ENCODE measurements at places on chromosomes 2 and 18. TPM values are rescaled to one million over a fixed set of nuclear protein-coding genes. Genes with fewer than 3 reads are reported as not detected.

DNA sequence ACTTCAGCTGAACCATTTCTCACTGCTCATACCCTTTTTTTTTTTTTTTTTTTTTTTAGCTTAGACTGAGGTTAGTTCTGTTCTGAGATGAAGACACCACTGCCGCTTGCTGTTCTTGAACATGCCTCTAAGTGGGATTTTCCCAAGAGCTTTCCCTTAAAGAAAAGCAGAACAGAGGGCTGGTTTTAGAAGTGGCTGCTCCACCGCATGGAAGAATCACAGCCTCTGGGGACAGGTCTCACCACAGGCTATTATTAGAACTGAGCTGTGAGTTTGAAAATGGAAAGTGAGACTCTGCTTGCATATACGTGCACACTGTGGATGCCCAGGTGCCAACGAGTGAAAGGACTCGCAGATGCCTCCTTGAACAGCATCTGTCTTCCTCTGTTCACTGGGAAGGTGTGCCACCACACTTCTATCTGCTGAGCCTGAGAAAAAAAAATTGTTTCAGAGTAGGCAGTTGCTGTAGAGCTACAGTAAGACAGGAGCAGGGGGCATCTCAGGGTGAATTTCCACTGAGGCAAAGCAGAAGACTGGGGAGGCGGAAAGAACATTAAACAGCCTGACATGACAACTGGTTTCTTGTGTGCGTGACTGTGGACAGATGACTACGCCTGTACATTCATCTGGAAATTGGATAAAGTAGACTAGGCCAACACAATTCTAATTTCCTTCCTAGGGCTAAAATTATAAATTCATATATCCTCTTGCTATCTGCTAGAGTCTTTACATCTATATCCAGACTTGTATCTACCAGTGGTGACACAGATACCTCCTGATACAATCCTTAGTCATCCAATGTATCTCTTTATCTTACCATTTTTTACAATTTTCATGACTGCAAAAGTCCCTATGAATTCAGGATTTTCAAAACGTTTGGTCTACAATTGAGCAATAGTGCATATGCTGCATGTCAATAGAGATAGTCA lies 1045.7 kb upstream of the CELF4 start:
- DNase-seq = peak; percentile 3

Gene TFCP2L1
- 0.85 TPM for total RNA-seq

DNA sequence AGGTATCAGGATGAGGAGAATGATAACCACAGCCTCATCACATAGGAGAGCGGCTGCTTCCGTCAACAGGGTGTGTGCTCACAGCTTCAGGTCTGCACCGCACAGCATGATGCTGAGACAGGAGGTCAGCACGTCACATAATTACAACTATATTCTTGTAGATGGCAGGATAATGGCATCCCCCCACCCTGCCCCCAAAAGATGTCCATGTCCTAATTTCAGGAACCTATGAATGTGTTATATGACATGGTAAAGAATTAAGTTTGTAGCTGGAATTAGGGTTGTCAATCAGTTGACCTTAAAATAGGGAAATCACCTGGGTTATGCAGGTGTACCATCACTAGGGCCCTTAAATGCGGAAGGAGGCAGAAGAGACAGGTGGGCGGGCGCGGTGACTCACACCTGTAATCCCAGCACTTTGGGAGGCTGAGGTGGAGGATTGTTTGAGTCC lies 73.9 kb downstream of the ARL4C start:
- peak; percentile 59 for DNase-seq

DNA sequence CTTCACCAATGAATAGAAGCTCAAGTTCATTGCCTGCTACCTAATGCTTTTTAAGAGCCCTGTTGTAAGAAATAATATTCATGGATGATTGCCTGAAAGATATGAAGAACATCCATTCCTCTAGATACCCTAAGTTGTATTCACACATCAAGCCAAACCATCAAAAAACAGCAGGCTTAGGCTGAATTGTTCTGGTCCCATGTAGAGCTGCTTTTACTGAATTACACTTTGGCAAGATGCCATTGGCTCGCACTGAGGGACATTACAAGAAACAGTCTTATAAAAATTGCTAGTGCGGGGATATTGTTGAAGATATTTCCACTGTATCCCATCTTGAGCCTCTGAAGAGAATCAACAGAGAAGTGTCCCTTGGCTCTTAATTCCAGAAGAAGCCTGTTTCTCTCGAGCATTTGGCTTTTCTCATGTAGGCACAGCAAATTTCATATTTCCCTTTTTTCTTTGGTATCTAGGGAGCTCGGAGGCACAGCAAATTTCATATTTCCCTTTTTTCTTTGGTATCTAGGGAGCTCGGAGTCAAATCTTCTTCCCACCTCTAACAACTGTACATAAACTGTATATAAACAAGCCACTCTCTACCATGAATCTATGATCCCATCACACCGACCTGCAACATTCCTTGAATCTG lies 107.5 kb downstream of the COLEC12 start:
- no peak for DNase-seq

- no peak for DNase-seq
Observed at GRCh38 chr2:47903781-47904490, 2.4 kb downstream of the FBXO11 start.

Gene METTL4
- total RNA-seq = 10.6 TPM

GRCh38 chr2:64218137-64218802 lies 74.0 kb upstream of the PELI1 start:
- no peak for DNase-seq

Gene DNAJC5G
- not detected for total RNA-seq

GRCh38 chr2:227817336-227817735 lies 3.7 kb downstream of the CCL20 start:
- no peak for DNase-seq

Gene RGPD3
- total RNA-seq = 0.32 TPM

DNA sequence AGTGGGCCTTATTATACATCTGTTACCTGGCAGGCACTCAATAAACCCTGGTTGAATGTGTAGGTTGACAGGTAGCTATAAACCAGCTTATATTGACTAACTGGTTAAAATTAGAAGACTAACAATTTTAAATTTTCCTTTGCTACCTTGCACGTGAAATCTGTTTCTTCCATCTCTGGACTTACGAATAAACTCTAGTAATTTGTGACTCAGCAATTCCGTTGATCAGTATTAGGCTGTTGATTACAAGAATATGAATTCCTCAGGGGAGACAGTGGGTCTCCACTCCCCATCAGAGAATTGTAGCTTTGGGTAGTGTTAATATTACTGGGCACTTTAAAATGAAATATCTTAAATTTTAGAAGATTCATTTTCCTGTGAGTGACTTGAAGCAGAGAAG lies 137.8 kb upstream of the SP5 start:
- DNase-seq = no peak

- no peak for DNase-seq
Observed at GRCh38 chr2:71471276-71471675, 17.9 kb downstream of the DYSF start.

Gene POTEJ
- total RNA-seq = not detected

DNA sequence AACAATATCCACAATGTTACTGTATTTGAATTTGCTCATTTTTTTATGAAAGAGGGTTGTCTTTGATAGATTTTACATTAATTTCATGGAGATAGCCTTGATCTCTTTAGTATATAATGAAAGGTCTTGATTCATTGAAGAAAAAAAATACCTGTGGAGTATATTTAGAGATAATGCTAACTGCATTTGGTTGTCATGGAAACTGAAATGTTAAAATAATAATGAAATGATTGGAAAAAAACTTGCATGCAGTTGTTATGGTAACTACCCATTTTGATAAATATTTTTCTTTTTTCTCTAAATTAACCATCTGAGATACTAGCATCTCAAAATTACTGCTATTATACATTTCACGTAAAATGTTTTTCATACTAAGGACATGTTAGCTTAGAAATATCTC lies 712.7 kb upstream of the FAM98A start:
- no peak for DNase-seq

- DNase-seq = no peak
Observed at GRCh38 chr2:4101936-4102335, 398.6 kb downstream of the DCDC2C start.

GRCh38 chr2:168499500-168499899 lies 43.4 kb downstream of the CERS6 start:
- DNase-seq = no peak

DNA sequence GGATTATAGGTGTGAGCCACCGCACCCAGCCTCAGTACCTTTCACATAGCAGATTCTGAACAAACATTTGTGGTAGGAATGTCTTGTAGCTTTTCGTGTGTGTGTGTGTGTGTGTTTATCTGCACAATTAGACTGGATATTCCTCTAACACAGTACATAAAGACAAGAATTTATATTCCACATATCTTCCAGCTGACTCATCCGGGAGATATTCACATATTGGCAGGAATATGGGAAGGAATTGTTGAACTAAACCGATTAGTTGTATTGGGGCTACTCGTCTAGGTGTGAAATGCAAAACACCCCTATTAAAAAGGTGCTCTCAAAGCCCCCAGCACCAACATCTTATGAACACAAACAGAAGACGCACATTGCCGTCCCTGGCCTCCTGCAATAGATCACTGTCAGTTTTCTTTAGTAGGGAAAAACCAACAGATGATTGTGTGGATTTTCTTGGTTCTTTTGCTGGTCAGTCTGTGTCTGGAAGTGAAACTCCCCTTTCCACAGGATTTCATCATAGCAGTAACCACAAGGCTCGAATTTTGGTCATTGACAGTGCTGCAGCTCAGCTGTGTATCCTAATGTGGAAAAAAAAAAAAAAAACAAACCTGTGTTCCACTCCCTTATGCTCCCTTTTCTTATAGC lies 208.5 kb upstream of the ACVR2A start:
- no peak for DNase-seq

Gene KLHL41
- total RNA-seq = not detected

DNA sequence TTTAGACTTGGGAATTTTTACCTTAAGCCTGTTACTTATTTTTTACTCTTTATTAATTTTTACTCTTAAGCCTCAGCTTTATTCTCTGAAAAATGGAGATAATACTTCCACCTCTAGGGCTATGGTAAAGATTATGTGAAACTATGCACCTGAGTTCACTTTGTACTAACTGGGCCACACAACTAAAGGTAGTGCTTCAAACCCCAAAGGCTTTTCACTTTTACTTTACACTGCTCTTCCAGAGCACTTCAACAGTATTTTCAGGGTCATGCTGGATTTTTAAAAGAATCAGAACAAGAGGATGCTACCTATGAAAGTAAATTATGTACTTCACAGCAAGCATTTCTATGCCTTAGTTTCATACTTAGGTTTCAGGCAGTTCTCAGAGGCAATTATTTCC lies 27.8 kb downstream of the MEX3C start:
- no peak for DNase-seq

Gene CCDC141
- 2.0 TPM for total RNA-seq

DNA sequence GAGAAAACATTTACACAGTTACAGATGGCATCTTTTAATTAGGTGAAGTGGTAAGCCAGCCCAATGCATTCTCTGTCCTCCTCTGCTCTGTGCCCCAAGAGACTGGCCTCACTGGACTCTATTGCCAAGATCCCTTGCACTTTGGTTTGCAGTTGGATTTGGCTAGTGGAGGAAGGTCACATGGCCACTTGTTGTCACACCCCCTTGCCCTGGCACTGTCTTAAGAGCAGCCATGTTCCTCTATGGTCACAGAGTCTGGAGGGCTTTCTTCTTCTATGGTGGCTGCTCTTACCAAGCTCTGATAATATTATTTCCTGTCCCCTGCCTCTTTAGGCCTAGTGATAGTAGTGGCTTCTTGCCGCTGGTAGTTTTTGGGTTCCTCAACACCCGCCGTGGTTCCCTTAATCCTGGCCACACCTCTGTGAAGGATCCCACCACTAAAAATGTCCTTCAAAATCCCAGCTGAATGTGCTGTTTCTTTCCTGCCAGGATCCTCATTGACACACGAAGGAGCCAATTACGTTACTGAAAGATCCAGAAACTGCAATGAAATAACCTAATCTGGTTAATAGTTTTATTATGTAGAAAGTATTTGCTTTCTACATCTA lies 111.1 kb downstream of the CDC42EP3 start:
- no peak for DNase-seq

Gene SERPINB10
- 0.43 TPM for total RNA-seq

Gene SLC4A3
- 0.15 TPM for total RNA-seq

- no peak for DNase-seq
Observed at GRCh38 chr2:231351648-231352047, 43.9 kb upstream of the B3GNT7 start.

DNA sequence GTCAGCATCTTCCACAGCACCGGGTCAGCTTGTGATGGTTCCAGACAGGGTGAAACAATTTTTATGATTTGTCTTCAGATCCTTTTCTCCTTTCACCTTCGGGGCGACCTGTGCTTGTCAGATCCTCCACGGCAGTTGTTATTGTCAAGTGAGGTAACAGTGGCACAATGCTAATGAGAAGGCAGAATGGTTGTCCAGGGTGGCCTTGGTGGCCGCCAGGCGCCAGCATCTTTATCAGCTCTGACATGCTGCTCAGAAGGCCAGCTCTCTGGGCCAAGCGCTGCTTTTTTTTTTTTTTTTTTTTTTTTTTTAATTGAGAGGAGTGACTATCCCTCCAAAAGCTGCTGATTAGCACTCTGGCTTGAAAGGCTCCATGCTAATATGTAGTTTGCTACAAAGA lies 52.3 kb upstream of the MGAT5 start:
- DNase-seq = no peak

DNA sequence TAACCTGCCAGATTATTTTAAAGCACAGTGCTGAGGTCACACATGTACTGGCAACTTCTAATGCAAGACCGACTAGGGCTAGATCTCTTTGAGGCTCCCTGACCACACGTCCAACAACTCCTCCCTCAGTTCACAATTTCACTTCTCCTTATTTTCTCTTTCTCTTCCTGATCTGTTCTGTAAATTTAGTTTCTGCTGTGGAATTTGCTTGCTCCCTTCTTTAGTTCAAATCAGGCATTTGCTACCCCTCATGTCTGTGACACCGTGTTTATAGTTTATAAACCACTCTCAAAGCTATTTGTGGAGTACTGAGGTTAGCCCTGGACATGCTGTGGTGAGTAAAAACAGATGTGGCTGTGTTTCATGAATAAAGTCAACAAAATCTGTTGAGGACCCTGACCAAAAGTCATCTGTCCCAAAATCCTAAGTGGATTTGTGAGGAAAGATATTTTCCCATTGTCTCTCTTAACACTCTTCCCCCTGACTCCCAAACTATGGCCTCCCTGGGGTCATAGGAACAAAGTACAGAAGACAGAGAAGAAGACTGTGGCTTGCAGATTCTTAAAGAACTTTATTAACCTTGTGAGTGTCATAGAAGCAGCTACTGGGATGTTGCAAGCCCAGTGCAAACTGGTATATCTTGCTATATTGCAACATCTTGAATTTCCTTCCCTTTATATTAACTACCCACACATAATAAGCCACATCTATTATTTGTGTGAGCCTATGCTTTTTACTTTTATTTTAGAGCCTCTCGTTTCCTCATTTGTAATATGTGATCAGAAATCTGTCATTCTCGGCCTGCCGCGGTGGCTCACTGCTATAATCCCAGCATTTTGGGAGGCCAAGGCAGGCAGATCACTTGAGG lies 3.5 kb upstream of the NAGK start:
- DNase-seq = no peak

Gene ATG9A
- 110 TPM for total RNA-seq

Gene UGT1A4
- not detected for total RNA-seq
